Suppressor macrophage (primary cell): ENCODE measurements at places on chromosomes 5 and 9.

DNA sequence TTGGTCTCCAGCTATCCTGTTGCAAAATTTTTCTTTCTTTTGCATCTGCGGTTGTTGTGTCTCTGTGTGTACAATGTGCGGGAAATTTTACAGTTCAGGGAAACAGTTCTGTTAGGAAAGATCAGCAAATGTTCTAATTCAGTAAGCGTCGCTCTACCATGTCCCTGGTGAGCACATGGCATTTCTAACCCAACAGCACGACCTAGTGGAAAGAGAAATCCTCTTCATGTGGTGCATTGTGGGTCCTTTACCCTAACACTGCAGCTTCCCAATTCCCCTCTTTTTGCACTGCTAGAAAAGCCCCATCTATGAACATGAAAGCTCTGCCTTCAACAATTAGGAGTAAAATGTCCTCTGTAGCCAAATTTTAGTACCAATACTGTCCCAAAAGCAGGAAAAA is 974.2 kb upstream of the CDH9 start:
- no peak for DNase-seq

DNA sequence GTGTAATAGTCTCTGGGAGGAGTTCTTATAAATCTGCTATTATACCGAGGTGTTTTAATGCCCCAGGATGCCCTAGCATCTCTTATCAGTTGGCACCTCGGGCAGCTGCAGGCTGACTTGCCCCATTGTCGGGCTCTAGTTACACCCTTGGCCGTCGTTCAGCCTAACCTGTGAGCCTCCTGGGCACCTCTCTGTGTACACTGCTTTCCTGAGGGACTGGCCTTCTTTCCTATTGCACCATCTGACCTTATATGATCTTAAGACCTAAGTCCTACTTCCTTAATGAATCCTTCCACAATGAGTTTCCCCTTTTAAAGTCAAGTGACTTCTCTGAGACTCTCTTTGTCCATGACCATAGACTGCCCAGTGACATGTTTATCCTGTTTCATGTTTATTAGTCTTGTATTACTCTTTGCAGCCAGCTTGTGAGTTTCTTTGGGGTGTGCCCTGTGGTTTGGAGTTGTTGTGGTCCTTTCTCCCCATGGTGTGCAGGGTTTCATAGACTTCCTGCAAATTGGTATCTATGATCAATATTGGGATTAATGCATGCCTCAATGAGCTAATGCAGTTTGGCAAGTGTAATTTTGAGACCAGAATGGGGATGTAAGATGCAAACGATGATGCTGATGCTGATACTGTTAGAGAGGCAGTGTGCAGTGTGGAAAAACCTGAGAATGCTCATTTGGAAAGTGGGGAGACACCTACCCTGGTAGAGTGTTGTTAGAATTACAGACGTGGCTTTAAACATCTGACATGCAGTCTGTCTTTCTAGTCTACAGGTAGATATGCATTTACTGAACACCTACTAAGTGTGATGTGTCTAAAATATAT is 4.9 kb downstream of the DAPK1 start:
- DNase-seq: peak; percentile 94

DNA sequence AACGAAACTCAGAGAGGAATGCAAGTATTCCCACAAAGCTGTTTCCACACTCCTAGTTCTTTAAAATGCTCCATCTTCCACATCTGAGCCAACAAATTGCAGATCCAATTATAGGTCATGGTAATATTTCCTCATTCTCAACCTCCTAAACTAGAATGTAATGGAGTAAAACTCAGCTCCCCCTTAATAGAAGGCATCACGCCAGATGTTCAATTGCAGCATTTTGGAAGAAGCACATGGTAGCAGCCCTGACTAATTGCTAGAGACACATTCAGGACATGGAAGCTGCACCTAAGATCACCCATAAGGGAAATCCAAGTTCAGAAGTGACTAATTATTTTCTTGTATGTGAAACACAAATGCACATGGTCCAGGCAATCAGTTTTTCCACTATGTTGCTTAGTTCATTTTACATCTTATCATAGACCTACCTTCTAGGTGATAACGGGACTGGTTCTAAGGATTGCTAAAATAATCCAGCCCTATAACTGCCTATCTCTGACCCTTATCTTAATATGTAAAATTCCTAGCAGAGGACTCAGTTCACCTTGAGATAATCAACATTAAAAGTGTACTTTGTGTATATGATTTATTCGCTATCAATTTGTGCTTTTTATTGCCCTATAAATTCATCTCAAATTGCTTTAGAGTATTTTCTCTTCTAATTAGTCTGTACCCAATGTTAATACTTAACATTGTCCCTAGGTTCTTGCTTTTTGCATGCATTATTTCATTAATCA is 75.1 kb downstream of the GABRB2 start:
- no peak for DNase-seq

GRCh38 chr5:36642089-36642488 is 35.7 kb downstream of the SLC1A3 start:
- DNase-seq: no peak

DNA sequence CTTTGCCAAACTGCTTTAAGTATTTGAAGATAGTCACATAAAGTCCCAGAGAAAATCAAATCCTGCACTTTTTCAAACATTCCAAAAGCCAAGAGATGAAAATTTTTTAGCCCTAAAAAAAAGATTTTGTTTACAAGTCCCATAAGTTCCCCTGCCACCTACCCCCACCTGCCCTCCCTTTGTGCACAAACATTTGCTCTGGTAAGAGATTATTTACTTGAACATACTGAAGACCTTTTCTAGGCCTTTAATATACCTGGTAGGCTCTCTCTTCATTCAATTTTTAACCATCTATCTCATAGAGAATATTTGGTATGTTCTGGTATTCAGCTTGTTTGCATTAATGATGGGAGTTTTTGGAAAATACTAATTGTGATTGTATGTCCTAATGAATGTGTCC is 50.3 kb downstream of the MEGF9 start:
- no peak for DNase-seq

GRCh38 chr9:3205421-3206095 is 320.2 kb downstream of the RFX3 start:
- DNase-seq: no peak

DNA sequence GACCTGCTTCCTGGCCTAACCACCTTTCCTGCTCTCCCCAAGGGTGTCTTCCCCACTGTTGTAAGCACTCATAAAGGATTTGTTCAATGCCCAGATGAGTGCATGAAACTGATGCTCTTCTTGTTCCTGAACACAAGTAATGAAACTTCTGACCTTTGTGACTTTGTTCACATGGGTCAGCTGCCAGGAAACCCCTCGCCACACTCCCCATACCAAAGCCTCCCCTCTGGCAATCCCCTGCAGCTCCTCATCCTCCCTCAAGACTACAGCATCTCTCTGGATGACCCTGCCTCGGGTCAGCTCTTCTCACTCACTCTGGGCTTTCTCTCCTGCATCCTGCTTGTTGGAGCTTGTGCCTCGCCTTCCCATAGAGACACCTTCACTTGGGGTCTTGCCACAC is 72.2 kb upstream of the SPTLC1 start:
- no peak for DNase-seq

DNA sequence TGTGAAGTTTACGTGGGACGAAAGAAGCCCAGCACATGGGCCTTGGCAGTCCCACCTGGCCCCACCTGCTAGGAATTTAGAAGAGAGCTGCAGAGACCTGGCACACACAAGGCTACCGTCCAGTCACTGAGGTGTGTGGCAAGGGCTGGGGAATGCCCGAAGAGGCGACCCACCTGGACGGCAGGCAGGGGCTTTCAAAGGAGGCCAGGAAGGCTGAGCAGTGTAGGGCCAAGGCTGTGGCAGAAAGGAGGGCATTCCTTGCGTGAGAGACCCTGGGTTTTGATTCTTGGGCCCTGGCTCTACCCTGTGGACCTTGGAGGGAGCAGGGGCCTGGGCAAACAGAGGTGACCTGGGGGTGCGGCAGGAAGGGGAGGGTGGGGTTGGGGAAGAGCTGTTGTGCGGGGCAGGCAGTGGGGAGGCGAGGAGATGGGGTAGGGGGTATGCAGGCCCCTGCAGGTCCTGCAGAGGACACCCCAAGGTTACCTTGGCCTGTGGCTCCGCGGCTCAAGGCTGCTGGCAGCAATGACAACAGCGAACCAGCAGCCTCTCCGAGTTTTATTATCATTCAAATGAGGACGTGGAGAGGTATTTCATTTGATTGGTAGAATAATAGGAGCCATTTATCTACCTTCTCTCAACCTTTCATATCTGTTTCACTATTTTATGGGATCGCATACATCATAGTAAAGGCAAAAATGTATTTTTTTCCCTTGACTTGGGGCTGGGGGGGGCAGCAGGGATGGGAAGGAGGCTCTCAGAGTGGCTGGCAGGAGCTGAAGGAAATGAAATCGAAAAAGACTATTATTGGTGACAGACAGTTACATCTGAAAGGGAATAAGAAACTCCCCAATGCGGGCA is 24.8 kb downstream of the TSPAN17 start:
- DNase-seq: no peak

DNA sequence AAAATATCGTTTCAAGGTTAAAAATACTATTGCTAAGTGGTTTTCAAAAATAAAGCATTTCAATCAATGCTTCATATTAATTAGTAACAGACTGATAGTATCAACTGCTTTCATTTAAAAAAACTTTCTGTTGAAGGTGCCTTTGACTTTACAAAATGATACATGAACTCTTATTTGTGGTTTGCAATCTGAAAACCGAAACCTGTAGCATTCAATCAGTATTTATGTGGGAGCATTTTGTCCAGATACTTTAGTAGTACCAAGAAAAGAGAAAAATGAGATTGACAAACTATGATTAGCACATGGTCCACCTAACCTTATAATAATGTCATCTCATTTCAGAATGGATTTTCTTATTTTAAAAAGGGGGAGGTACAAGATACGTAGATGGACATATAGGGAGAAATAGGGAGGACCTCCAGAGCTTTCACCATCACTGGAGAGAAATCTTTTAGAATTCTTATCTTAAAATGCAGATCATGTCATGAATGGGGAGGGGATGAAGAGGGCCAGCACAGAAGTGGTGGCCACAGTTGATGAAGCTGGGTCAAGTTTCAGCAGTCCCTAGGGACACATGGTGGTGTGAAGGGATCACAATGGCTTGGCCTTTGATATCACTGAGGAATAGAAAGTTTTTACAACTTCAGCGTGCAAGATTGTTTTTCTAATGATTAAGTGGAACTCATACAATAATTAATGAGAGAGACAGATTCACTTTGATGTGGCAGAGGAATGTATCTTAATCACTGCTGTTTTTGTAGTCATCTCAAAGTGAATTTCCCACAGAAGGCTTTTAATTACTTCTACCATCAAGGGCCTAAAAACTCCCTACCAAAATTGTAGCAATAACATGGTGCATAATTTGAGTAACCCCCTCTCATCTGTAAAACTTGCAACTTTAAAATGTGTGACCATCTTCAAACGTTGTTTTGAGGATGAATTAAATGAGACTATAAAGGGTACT is 322.3 kb upstream of the EDIL3 start:
- no peak for DNase-seq

GRCh38 chr5:63473335-63473967 is 488.8 kb downstream of the HTR1A start:
- DNase-seq: no peak

DNA sequence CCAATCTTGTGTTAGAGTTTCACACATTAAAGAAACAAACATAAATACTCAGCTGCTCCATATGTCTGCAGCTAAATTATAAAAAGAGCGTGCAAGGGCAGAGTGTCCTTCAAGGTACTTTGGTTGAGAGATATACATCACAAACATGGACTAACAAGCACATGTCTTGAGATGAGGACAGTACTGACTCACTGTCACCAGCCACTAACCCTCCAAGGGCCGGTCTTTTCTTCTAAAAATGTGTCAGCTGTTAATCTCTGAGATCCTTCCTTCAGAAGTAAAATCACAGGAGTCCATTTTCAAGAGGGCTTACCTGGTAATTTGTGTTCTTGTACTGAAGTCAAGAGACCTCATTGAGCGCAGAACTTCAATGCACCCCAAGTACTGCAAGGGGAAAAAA is 66.4 kb downstream of the SHC3 start:
- DNase-seq: no peak

GRCh38 chr9:14480526-14480925 is 166.6 kb upstream of the NFIB start:
- no peak for DNase-seq

DNA sequence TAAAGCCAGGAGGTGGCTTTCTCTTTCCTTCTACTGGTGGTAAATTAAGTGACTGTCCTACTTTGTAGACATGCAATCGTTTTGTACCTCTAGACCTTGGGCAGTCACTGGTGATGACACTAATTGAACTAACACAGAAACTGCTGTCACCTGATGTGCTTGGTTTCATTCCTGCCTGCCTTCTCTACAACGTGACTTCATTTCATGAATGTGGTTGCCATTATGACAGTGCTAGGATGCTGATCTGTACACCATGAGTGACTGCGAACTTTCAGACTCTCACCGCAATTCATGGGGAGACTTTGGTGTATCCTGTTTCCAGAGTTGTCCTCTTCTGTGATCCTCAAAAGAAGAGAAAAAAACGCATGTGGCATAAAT is 47.5 kb downstream of the UBE2QL1 start:
- no peak for DNase-seq

GRCh38 chr5:1564182-1564748 is 40.5 kb upstream of the LPCAT1 start:
- peak; percentile 95 for DNase-seq

DNA sequence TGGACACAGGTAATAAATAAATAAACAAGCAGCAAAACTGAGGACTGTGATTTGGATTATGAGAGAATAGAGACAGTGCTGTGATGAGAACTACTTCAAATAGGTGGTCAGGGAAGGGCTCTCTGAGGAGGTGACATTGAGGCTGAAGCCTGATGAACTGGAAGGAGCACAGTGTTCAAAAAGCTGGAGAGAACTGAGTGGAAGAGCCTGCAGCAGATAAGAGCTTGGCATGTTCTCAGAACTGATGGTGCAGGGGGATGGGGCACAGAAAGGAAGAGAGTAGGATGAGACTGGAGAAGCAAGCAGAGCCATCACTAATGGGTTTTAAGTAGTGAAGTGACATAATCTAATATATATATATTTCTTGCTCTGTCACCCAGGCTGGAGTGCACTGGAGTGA is 11.2 kb upstream of the TPM2 start:
- no peak for DNase-seq

DNA sequence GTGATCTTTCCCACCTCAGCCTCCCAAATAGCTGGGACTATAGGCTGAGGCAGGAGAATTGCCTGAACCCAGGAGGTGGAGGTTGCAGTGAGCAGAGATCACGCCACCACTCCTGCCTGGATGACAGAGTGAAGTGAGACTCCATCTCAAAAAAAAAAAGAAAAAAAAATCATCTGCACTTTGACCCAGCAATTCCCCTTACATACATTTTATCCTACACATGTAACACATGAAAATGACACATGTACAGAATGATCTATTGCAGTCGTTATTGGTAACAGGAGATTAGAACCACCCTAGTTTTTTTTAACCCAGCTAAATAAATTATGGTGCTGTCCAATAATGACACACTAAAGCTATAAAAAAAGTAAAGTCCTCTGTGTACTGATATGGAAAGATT is 14.2 kb downstream of the RUFY1 start:
- DNase-seq: no peak
